Activated CD4-positive, alpha-beta memory T cell treated with anti-CD3 and anti-CD28 coated beads for 36 hours (primary cell): ENCODE measurements at places on chromosomes 2 and 18. TPM values are rescaled to one million over a fixed set of nuclear protein-coding genes. Genes with fewer than 3 reads are reported as not detected.

Gene POTEJ
- total RNA-seq, result not detected

Gene SERPINB4
- not detected for total RNA-seq

DNA sequence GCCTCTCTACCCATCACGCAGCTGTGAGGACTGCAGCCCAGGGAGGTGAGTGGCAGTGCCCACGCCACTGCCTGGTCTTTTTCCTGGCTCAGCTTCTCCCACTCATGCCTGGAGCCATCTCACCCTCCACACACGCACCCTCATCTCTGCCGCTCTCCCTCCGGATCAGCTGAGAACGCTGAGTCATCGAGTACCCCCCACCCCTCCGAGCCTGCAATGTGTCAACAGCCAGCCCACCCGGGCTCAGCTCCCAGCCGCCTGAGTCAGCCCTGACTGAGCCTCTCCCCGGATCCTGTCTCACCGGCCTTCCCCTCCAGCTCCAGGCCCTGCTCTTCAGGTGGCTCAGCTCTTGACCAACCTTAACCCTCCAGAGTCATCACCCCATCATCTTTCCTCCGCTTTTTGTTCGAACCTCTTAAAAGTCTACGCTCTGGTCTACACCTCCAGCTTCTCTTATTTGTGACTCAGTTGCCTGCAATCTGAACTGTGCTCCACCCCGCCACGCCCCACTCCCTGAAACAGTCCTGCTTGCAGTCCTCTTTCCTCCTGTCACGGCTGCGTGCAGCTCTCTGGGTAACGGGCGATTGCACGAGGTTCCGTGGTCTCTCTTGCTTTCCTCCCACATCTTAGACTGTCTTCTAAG is 94.4 kb upstream of the ASAP2 start:
- H3K36me3 ChIP-seq, result no peaks in the 10 kb centered on the region
- peaks cover 2% of the 10 kb centered on the region for H3K27me3 ChIP-seq
- no peak overlapping the region for H3K27ac ChIP-seq

DNA sequence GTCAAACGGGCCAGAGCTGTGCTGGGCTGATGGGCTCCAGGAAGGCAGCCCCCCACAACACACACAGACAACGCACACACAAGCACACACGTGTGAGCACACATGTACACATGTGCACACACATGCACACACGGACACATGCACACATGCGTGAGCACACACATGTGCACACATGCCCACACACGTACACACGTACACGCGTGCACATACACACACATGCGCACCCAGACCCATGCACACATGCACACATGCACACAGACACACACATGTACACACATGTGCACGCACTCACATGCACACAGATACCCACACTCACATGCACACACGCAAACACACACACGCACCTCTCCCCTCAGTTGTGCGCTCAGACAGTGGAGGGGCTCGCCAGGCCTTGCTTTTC is 31.2 kb upstream of the HPCAL1 start:
- peak; percentile 7 for DNase-seq
- no peaks in the 10 kb centered on the region for H3K27me3 ChIP-seq
- H3K4me1 ChIP-seq, result peaks cover 10% of the 10 kb centered on the region
- peak overlapping the region; percentile 19 for H3K27ac ChIP-seq

DNA sequence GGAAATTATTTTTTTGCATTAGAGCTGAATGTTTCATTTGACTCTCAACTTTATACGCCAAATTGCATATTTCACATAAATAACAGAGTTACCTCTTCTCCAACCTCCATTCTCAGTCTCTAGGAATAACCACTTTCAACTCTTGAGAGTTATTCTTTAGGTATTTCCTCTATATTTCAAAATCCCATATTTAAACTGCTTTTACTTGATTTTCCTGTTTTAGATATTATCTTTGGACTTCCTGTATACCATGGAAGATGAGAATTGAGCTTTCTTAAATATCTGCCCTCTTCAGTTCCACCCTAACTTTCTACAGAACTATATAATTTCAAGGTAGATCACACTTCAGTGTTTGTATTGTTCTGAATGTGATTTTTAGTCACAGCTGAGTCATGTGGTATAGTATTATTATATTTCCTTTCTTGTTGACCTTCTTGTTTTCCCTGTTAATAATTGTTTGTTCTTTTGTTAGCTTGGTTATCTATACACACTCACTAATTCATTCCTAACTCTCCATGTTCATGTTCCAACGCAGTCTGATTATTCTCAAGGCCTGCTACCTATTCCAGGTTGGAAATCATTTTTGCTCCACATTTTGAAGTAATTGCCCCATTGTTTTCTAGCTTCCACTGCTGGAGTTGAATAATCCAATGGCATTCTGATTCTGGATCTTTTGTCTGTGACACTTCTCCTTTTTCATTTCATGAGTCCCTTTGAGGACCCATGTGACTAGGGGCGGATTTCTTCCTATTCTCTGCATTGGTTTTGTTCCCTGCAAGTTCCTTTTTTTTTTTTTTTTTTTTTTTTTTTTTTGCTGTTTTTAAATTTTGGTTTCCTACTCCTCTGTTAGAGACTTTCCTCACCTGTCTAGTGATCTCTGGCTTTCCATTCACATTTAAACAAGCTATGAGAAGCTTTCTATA is 156.8 kb upstream of the RBMS1 start:
- H3K36me3 ChIP-seq, result no peaks in the 10 kb centered on the region
- DNase-seq, result no peak
